ENCODE measurements at places on chromosomes 11 and 22. TPM values are rescaled to one million over a fixed set of nuclear protein-coding genes. Genes with fewer than 3 reads are reported as not detected.
A peak's percentile ranks its signal among the peaks of the same experiment; 100 is the strongest.

DNA sequence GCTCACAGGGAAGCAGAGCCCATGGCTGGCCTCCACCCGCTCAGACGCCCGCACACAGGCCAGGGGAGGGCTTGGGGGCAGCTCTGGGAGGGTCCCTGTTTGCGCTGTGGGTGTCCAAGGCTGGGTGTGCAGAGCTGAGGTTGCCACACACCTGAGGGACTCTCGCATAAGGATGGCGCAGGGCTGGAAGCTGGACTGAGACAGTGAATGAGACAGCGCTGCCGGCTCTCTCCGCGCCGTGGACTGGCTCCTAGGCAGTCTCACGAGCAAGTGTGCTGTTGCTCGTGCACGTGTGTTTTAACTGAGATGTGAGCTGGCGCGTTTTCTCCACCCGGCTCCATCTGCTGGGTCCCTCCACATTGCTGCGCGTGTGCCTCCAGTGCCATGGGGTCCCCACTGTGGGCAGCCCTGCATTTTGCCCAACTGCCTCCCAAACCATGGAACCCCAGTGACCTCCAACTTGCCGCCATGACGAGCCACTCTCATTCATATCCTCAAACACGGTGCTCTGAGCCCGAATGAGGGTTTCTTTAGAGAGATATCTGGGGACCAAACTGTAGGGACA, 4.2 kb upstream of the BID start:
- DNase-seq = no peak

- DNase-seq = no peak
Measured at GRCh38 chr11:127252321-127252720, 251.8 kb upstream of the KIRREL3 start.

GRCh38 chr11:94737171-94737611, 31.0 kb upstream of the AMOTL1 start:
- no peak for DNase-seq

DNA sequence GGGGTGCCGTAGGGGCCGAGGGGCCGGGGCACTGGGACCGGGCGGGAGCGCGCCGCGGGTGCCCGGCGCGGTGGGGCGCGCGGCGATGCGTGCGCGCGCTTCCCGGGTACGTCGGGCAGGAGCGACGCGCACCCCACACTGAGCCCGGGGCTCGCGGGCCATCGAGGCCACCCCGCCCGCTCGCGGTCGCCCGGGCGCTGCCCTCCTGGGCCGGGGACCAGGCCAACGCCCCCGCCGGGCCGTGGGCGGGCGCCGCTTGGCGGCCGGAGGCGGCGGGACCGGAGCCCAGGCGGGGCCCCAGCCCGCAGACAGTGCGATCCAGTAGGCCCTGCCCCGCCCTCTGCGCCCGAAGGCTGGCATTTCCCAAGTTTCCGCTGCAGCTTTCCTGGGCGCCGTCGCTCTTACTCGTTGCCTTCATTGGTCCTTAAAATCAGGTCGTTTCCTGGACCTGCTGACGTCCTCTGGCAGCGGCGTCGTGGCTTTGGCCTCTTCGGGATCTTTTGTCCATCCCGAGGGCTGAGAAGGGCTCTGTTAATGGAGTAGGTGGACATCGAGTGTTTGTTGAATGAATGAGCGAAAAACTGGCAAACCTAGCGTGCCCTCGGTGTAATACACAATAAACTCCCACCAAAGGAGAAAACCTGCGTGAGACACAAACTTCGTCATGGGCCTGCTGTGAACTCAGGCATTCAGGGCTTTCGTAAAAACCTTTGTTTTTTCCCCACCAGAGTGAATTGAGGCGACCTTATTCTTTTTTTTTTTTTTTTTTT, 638 bp downstream of the PARVA start:
- peak; percentile 63 for DNase-seq

DNA sequence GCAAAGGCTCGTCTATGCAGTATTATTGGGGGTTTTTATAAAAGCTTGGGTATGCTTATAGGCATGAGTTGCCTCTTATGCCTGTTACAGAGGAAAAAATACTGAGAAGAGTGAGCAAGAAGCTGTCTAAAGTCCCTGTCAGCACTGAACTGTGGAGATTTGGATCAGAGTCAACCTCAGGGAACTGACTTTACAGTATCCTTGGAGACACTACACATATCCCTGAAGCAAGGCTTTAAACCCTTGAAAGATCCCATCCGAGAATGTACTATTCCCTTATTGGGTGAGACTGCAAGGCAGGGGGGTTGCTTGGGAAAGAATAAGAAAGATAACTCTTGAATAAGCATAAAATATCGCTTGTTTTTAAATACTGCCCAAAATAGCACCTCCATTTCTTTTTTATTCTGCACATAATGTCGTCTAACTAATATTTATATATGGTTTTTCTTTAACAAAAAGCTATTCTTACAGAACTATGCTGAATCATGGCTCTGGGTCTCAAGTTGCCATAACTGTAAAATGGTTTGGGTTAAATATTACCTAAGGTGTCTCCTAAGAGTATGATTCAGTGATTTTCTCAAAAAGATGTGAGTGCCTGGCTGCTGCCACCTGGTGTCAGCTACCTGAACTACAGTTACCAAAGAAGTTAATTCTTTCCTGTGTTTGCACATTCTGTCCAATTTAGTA, 1062.8 kb downstream of the DLG2 start:
- peak; percentile 28 for DNase-seq

DNA sequence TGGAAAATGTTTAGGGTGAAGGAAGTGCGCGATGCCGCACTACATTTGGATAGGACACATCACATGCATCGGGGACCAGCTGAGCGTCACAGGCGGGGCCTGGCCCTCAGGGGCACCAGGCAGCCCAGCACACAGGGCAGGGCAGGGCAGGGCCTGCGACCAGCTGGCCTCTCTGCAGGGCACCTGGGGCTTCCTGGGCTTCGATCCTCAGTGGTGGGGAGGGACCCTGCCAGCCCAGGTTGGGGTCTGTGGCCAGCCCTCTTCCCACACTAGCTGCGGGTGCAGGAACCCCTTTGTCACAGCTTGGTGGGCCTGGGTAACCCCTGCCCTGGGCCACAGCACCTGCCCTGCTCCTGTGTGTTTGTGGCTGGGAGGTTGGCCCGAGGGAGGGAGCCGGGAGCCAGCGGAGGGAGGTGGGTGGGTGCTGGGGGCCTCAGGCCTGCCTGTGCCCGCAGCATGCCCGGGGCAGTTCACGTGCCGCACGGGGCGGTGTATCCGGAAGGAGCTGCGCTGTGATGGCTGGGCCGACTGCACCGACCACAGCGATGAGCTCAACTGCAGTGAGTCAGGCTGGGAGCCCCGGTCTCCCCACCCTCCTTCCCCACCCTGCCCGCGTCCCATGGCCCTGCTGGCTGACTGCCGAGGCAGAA, 37.9 kb downstream of the ST14 start:
- no peak for DNase-seq

DNA sequence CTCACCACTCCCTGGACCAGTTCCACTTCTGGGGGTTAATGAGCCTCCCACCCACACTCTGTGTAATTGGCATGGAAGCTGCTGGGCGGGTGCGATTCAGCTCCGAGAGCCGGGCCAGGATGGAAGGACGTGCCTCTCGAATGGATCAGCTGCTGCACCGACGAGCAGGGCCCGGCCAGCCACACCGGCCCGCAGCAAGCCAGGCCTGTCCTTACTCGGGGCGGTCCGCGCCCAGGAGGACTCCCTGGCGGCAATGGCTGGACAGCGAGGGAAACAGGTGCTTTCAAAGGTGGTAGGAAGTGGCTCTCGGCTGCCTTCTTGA, 4.3 kb upstream of the SHISAL1 start:
- DNase-seq = no peak

DNA sequence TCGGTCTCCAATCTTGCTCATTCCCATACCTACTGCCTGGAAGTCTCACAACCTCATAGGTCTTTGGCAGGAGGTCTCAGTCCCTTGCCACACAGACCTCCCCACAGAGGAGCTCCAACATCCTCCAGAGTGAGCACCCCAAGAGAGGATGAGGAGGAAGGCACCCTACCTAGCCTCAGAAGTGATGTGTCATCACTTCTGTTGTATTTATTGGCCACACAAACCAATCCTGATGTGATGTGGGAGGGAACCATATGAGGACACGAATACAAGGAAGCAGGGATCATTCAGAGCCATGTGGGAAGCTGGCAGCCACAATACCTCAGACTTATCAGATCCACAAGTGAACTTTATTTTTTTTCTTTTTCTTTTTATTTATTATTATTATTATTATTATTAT, 9.0 kb upstream of the UPK2 start:
- no peak for DNase-seq

DNA sequence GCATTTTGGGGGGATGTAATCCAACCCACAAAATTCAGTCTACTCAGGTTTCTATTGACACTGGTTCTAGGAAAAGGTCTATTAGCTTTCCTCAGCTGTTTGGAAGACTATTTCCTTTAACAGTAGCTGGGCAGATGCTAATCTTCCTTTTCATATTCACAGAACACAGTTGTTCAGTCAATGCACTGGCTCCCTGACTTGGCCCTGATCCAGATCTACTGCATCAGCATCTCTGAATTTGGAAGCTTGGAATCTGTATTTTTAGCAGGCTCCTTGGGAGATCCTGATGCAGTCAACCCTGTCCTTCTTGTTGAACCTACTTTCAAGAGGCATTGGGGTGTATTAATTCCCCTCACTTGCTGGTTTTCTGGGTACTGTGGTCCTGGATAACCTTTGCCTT, 6.3 kb downstream of the HTATIP2 start:
- no peak for DNase-seq

DNA sequence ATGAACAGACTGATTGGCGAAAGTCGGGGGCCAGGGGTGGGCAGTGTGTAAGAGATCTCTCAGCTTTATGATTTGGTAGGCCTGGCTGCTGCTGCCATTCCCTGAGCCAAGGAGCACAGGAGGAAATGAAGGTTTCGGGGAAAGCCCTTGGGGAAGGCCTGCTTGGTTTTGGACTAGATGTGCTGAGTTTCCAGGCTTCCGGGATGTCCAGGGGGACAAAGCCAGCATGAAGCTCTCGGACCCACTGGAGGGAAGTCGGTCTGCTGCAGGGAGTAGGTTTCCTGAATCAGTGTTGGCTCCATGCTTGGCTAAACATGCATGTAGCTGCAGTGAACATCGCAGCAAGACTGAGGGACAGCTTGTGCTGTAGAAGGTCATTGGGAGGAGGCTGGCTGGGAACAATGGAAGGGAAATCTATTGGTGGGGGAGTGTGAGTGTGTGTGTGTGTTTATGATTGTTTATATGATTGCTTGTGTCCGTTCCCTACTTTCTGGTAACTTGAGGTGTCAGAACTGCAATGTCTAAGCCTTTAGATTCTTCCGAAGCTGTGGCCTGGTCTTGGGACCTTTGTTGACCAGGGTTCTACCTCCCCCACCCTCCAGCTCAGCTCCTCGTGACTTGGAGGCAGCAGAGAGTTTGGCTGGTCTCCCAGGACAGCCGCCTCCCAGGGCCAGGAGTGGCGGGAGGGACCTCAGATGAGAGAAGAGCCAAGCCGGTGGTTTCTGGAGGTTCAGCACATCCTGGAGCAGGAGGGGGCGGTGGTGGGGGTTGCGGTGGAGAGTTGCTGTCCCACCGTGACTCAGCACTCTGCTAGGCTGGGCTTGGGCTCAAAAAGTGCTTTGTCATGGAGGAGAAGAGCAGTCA, 4.0 kb upstream of the FTH1 start:
- DNase-seq = peak; percentile 97

DNA sequence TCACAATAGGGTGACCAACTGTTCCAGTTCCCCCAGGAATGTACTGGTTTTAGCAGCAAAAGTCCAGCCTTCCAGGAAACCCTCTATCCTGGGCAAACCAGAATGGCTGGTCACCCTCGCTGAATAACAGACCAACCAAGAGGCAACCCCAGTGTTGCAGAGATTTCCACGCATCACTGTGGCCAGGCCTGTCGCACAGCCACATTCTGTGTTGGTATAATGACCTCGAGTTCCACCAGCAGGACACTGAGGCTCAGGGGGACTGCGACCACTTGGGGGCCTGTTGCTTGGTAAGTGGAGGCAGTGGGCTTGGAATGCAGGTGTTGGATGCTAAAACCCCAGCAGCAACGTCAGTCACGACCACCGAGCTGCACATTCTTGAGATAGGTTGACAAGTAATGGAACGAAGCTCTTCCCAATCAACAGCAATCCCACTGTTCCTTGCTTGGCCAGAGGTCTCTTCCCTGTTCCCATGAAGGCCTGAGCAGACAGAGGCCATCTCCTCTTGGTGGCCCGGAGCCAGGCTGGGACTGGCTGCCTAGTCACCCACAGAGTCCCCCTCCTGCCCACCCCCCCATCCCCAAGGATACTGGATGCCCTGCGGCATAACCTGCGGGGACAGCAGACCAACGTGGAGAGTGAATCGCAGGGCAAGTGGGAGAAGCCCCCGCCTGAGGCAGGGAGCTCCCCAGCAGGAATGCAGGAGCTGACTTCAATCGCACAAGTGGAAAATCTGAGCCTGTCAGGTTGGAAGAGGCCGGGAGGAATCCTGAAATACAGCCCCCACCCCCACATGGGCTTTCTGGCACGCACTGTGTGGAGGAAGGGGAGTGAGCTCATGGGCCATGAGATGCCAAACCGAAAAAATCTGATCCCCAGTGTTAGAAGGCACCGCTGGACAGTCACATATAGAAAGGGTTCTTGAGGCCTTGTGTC, 43.4 kb upstream of the MN1 start:
- no peak for DNase-seq

- no peak for DNase-seq
Measured at GRCh38 chr11:11378184-11378940, 25.3 kb upstream of the CSNK2A3 start.

GRCh38 chr11:25065746-25066145, 568.9 kb downstream of the LUZP2 start:
- DNase-seq = no peak

DNA sequence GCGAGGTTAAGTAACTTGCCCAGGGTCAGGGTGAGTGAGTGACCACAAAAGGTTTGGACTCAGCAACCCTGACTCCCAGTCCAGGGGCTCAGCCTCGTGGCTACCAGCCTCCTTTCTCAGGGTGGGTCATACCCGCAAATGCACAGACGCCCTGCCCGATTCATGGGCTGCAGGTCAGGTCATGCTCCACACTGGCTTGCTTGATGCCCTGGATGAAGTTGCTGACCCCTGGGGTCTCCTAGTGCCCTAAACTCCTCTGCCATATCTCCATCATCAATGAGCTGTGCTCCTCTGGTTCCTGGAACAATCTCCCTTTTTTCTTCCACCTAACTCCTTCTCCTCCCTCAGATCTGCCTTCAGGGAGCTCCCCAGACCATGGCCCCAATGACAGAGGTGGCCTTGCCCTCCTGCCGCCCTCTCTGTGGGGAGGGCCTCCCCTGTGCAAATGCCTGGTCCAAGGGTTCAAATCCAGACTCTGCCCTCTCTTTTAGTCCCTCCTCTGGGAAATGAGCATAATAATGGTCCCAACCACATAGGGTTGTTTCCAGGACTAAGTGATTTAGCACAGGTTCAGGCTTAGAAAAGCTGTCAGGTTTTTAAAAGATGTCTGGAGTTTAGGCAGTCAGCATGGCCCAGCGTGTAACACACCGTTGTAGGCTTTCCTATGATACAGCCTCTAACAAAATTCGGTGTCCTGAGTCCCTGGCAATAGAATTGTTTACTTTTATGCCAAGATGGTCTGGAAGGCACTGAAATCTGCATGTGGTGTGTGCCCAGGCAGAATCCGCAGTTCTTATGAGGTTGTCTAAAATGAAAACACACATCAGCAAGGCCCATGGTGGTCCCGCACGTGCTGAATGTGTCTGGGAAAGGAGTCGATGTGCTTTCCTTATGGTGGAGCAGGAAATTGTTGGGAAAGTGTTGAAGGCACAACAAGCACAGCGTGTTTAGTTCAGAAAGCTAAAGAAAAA, 63.6 kb downstream of the CD82 start:
- DNase-seq = no peak

The FADS3 gene
- 39.4 TPM for polyA plus RNA-seq

The NDUFA6 gene
- polyA plus RNA-seq = 94.9 TPM

The TEF gene
- polyA plus RNA-seq = 7.9 TPM

All from muscle of back (tissue), 13 donors.